Urinary bladder (tissue), 4 donors: ENCODE measurements at places on chromosomes 6 and 20.

DNA sequence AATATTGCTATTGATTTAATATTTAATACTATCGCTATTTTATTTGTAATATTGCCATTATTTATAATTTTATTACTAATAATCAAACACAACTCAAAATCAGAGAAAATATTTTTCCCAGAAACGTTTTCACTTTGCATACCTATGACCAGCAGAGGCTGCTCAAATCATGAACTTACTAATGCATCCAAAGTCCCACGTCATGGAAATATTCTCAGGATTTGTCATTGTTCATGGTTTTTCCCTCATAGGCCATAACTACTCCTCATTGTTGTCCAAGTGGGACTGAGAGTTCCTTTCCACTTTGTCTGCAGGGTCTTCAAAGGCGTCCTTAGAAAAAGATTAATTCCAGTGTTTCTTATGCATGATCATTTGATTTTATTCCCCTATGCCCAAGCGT, 344.8 kb downstream of the THBS2 start:
- no peak for DNase-seq

- no peak for DNase-seq
Measured at GRCh38 chr6:12294851-12295536, 4.8 kb downstream of the EDN1 start.

- no peak for DNase-seq
Measured at GRCh38 chr6:109877028-109878004, 100.8 kb upstream of the GPR6 start.

DNA sequence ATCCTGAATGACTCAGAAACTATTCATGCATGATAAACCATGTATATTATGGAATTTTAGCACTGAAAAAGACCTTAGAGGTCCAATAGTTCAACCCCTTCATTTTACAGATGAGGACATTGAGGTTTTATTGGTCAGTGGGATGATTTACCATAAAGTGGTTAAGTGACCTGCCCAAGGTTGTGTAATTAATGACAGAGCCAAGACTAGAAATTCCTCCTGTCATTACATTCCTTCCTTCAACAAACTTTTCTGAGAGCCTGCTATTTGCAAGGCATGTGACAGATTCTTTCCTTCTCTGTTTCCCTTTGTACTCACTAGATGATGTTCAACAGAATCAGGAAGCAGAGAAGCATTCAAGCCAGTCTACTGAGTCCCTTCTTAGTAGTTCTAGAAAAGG, 170.7 kb upstream of the KCNK16 start:
- no peak for DNase-seq

DNA sequence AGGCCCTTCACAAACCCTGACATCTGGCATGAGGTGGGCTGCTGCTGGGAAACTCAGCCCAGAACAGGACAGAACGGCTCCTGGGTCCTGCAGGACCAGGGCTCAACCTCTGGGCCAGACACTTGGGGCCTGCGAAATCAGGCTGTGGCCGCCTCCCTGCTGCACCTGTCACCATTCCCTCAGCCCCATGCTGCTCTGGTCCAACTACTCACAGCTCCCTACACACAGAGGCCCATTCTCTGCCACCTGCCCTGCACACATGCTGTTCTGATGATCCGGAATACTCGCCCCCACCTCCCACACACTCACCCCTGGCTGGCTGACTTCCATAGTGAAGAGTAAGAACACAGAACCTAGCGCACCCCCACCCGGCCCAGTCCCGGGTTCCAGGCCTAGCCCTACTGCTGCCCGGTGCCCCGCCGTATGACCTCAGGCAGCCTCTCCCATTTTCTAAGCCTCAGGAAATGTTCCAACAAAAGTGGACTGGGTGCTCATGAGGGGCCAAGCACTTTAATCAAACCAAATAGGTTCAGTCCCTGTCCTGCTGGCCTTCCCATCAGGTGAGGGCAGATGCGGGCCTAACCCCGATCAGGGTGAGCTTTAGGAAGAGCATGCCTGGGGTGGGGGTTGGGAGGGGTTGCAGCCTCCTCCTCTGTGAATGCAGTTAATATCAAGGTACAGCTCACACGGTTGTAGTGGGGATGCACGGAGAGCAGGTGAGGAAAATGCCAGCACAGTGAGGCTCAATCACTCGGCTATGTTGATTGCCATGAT, 3.9 kb downstream of the PEDS1 start:
- no peak for DNase-seq
